ENCODE measurements at places on chromosomes 6 and 20.

DNA sequence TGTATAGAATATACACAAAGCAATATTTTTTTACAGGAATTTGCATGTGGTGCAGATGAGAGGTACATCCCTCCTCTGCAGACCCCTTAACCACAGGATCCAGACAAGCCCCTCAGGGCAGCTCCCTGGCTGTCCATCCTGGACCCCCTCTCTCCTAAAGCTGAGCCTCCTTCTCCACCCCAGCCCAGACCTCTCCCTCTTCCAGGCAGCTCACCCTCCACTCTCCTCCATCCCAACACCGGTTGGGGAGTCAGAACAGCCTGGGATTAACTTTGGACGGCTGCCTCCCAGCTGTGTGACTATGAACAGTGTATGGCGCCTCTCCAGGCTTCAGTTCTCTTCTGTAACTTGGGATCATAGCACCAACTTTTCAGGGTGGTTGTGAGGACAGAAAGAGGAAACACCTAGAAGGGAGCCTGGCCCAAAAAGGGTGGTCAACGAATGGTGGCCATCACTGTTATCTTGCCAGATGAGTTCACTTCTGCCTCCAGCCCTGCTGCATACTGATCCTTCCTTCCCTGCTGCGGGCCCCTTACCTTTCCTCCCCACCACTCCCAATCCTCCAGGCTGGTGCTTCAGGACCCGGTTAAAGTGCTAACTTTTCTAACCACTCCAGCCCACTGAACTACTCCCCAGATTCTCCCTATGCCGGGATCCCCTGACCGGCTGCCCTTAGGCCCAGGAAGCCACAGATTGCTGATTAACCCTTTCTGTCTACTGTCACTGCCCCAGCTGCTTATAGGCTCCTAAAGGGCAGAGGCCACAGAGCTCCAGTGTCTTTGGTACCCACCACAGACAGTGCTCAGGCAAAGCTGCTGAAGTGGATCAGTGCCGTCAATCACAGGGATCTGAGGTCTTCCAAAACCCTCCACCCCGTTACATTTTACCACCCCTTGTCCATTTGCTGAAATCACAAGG lies 55.9 kb downstream of the GPR6 start:
- DNase-seq: no peak

DNA sequence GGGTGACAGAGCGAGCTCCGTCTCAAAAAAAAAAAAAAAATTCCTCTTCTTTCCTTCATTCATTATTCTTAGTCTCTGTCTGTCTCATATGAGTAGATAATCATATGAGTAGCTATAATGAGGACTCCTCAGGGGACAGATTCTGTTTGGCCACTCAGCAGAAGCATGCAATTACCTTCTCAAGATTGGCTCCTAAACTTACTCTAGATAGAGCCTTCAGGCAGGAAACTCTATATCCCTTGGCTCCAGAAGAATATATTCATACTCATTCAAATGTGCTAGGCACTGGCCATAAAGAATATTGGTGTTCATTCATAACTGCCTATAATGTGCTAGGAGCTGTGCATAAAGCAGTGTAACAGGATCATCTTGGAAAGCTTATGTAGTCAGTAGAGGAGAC lies 2.2 kb upstream of the ACAT2 start:
- DNase-seq: no peak

DNA sequence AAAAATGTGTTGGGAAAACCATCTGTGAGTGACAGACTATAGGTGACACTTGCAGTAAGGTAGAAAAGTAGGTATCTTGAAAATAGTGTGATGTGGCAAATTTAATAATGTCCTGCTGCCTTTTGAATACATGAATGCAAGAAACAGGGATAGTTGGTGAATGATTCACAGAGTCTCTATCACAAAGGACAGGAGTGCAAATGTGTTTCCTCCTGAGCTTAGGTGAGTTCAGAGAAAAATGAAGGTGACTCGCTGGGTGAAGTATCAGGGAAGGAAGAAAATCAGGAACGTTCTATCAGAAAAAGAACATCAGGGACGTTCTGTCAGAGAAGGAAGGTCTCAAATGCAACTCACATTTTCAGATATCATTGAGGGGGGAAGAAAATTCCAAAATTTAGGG lies 557.8 kb upstream of the SLC35B3 start:
- DNase-seq: no peak

DNA sequence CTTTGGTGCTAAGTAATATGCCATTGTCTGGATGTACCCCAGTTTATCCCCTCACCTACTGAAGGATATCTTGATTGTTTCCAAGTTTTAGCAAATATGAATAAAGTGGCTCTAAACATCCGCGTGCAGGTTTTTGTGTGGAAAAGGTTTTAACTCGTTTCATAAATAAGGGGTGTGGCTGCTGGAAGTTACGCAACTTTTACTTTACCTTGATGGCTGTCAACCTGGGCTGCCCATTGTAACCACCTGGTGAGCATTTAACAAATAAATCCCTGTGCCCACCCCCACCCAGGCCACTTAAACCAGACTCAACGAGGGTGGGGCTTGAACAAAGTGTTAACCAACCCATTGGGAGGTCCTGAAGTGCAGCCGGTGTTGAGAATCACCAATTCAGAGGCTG lies 187.8 kb downstream of the NRN1 start:
- no peak for DNase-seq

DNA sequence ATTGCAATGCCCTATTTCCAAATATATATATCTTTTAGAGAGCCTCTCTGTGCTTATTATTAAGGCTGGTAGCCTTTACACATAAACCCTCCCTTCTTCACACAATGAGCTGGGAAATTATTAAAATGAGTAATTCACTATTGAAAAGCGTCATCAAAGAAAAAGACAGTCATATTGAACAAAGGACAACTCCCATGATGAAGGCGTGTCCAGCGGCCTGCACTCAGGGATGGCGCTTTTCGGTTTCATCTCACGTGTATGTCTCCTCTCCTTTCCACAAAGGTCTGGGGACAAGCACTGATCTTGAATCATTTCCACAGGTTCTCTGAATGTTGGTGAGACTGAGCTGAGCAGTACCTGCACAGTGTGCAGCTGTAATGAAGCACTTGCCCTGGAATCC lies 3.5 kb downstream of the SERPINB9 start:
- DNase-seq: no peak

DNA sequence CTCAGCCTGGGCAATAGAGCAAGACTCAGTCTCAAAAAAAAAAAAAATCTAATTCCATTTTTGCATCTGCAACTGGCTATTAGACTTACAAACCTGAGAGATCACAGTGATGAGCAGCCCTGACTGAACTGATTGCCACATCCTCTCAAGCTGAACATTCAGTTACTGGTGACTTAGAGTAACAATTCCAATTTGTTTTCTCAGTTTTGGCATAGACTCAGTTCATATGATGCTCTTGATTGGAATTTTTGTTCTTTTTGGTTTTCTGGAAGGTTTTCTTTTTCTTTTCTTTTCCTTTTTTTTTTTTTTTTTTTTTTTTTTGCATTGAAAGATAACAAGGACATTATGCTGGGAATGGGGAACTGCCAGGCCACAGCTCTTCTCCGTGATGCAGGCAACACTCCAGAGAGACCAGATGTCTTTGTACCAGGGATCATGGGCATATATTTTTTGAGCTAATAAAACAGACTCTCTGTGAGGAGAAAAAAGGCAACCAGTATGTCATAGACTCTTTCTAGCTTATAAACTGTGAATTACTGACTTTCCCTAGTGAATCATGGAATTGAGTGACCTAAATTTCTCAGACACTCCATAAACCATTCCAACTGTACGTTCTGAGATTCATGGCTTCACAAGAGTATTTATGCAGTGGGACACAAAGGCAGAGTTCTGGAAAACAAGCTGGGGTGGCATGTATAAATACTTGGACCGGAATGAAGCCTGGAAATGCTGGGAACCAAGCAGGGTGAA lies 86.0 kb upstream of the SLC2A12 start:
- no peak for DNase-seq

DNA sequence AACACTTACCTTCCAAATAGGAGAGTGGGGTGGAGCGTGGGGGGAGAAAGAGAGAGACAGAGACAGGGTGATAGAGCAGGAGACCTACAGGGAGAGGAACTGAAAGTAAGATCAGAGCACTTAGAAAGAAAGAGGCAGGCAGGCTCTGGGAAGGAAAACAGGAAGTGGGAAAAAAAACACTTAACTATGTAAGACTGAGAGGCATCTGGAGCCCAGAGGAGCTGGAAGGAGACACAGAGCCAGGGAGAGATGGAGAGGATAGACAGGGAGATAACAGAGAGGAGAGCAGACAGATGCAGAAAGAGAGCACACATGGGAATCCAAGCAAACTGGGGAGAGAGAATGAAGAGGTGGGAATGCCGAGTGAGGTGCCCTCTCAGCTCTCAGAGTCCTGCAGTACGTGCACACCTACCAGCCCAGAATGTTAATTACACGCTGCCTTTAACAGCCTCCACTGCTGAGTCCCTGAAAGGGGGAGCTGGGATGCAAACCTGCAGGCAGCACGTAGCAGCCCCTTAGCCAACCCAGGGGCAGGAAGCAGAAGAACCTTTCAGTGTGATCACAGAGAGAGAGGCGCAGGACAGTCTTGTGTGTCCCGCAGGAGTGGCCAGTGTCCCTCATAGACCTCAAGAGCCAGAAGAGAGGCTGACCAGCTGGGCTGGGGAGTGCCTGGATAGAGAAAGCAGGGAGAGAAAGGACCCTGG lies 132.7 kb upstream of the LRFN2 start:
- no peak for DNase-seq
